ENCODE measurements at places on chromosomes 7 and 10. TPM values are rescaled to one million over a fixed set of nuclear protein-coding genes. Genes with fewer than 3 reads are reported as not detected.

The ATP6V1F gene
- total RNA-seq, result 87.7 TPM

The KCNH2 gene
- total RNA-seq, result under 0.01 TPM

The CFAP46 gene
- total RNA-seq, result 1.5 TPM

The GPR85 gene
- 2.8 TPM for total RNA-seq

The AFAP1L2 gene
- 6.5 TPM for total RNA-seq

The GPR15LG gene
- total RNA-seq, result not detected

The ADGRA1 gene
- not detected for total RNA-seq

The PTPRZ1 gene
- total RNA-seq, result not detected

The ZNF736 gene
- total RNA-seq, result 10.4 TPM

The ADRA2A gene
- total RNA-seq, result 0.98 TPM

The PNLIP gene
- total RNA-seq, result not detected

The SEMA3D gene
- total RNA-seq, result 0.57 TPM

The GJD4 gene
- total RNA-seq, result not detected

The TMEM270 gene
- not detected for total RNA-seq

The ADAM12 gene
- 0.65 TPM for total RNA-seq

The FRAT2 gene
- 11.4 TPM for total RNA-seq

The CTTNBP2 gene
- total RNA-seq, result not detected

The HGF gene
- 2.3 TPM for total RNA-seq

The NPC1L1 gene
- not detected for total RNA-seq

The PTPN12 gene
- 102 TPM for total RNA-seq

The ASIC3 gene
- total RNA-seq, result 0.33 TPM

The CDK14 gene
- 13.6 TPM for total RNA-seq

The GRK5 gene
- 34.3 TPM for total RNA-seq

The AGR2 gene
- total RNA-seq, result not detected

The GIMAP6 gene
- 171 TPM for total RNA-seq

The ADCY1 gene
- total RNA-seq, result 0.67 TPM

The CDHR3 gene
- total RNA-seq, result 2.1 TPM

The PDE1C gene
- total RNA-seq, result 1.8 TPM

The PRKAG2 gene
- 32.7 TPM for total RNA-seq

The PCGF5 gene
- 37.6 TPM for total RNA-seq

The A1CF gene
- not detected for total RNA-seq

The GPR37 gene
- total RNA-seq, result 0.76 TPM

The PLEKHA1 gene
- total RNA-seq, result 44.7 TPM

The GPC2 gene
- total RNA-seq, result 6.5 TPM

The CWF19L1 gene
- total RNA-seq, result 37.4 TPM

The TMEM225B gene
- total RNA-seq, result not detected

The ZNF22 gene
- 42.1 TPM for total RNA-seq

The ADK gene
- total RNA-seq, result 58.7 TPM

The EMX2 gene
- total RNA-seq, result not detected

The VPS37D gene
- 3.9 TPM for total RNA-seq

All from vein endothelial cell (primary cell).